NCI-H1930 (cell line): ENCODE measurements at places on chromosomes 6 and 20.

GRCh38 chr20:1815502-1816085 lies 79.6 kb upstream of the SIRPA start:
- no peak for DNase-seq

DNA sequence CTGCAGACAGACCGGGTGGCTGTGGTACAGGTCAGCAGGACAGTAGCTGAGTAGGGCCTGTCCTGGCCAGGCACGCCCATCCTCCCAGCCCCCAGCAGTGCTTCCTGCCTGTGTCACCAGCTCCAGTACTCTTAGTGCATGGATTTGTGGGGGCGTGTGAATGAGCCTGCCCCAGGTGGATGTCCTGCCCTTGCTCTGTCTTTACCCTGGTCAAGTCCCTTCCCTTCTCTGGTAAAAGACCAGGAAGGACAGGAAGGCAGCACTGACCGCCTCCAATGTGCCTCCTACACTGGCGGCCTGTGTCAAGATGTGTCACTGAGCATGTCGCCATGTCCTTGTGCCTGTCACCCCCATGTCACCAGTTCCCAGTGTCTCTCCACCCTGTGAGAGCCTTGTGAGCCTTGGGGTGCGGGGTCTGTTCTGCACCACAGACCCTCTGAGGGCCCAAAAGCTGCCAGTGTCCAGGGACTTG lies 11.9 kb downstream of the TEAD3 start:
- no peak for DNase-seq

GRCh38 chr6:26021350-26022131 lies 58.9 kb downstream of the TRIM38 start:
- DNase-seq, result peak; percentile 89

- no peak for DNase-seq
These were observed 16.7 kb downstream of the BMP2 start for GRCh38 chr20:6784210-6784631.

DNA sequence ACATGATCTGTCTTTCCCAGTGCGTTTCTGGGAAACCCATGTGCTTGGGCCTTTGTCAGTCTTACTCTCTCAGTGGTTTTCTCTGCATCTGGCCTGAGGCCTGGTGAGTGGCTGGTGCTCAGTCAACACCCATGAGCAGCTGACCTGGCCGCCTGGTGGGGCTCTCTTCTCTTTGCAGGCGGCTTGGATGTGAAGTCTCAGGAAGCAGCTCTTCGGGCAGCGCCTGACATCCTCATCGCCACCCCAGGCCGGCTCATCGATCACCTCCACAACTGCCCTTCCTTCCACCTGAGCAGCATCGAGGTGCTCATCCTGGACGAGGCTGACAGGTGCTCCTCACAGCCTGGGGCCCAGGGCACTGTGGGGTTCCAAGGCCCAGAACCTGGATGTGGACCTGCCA lies 10.8 kb downstream of the DDX27 start:
- DNase-seq, result no peak

DNA sequence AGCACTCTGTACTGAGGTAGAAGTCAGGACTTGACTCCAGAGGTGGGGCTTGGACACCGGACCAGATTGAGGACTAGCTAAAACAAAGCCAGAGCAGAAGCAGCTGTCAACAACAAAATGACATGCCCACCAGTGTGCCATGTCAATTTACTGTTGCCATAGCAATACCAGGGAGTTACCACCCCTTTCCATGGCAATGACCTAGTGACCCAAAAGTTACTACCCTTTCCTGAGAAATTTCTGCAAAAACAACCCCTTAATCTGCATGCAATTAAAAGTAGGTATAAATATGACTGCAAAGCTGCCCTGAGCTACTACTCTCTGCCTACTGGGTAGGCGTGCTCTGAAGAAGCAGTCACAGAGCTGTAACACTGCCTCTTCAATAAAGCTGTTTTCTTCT lies 21.0 kb downstream of the MAP3K5 start:
- DNase-seq, result no peak

DNA sequence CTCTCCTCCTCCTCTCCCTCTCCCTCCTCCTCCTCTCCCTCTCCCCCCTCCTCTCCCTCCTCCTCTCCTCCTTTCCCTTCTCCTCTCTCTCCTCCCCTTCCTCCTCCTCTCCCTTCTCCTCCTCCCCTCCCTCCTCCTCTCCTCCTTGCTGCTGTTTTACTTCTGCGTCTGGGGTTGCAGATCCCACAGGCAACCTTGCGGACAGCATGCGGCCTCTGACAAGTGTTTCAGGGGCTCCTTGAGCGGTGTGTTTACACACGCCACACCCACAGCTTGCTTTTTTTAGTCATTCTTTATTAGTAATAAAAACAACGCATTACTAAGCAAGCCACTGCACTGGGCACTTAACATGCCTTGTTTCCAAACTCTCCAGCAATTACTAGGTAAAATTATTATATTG lies 81.9 kb downstream of the TFAP2C start:
- no peak for DNase-seq

- no peak for DNase-seq
These were observed 7.9 kb upstream of the CNKSR3 start for GRCh38 chr6:154518396-154518795.

- no peak for DNase-seq
These were observed 5.9 kb upstream of the SERINC3 start for GRCh38 chr20:44527716-44528199.

DNA sequence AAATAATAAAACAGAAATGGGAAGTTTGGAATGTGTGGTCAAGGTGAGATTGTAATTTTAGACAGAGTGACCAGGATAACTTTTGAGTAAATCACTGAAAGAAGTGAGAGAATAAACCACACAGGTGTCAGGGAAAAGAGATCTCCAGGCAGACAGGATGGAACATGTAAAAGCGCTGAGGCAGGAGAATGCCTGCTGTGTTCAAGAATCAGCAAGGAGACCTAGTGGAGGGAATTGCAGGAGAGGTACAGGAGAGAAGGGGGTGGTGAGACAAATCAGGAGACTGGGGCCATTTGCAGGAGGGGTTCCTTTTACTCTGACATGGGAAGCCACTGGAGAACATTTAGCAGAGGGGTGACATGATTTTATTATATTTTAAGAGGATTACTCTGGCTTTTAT lies 456.7 kb downstream of the NKAIN2 start:
- DNase-seq, result no peak

DNA sequence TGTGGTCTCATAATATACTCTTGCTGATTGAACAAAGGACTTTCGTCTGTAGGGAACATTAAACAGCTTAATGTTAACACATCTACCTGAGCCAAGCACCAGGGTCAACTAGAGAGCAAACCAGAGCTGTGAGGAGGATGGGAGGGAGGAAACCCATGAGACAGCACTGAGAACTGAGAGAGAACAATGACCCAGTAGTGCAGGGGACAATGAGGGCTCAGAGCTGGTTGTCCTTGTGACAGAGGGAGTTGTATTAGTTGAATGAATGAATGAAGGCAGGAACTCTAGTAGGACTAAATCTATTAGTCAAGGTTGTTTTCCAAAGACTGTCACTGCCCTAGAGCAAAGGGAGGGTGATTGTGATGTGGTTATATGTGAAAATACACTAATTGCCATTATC lies 28.2 kb upstream of the GSTA4 start:
- no peak for DNase-seq
